ENCODE measurements at places on chromosomes 4 and X. TPM values are rescaled to one million over a fixed set of nuclear protein-coding genes. Genes with fewer than 3 reads are reported as not detected.

DNA sequence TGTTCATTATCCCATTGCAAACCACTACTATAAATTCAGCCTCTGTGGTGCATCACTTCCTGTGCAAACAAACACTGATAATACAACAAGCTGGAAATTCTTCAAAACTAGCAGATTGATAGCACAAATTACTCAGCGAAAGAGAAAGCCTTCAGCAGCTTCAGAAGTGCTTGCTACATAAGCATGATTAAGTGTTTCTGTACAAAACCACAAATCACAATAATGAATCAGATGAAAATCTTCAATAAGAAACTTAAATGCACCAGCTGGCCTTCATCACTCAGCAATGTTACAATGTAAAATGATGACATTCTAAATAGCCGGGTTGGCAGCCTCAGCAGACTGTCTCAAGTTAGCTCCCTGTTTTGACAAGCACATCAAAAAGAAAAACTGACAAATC lies 262.2 kb downstream of the SPOCK3 start:
- DNase-seq, result no peak

GRCh38 chr4:105461221-105461620 lies 12.6 kb downstream of the PPA2 start:
- no peak for DNase-seq

BRCC3 gene
- 9.9 TPM for total RNA-seq

DNA sequence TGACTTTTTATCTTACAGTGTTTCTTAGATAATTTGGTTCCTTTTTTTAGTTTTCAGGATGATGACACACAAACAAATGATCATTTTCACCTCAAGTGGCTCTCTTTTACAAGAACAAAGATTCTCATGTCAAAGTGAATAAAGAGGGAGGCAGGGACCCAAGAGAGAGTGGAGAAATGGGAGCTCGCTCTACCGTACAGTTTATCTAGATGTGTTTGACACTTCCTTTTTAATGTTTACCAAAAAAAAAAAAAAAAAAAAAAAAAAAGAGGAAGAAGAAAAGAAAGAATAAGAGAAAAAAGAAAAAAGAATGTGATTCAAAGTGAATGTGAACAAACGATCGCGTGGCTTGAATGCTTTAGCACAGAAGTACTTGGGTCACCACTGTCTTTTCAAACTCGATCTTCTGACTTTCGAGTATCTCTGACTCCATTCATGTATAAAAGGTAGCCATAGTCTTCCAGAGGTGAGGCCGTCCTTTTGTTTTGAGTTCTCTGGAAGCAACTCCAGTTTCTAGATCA lies 75.6 kb upstream of the GRXCR1 start:
- DNase-seq, result no peak

- no peak for DNase-seq
These were observed 4.0 kb downstream of the HNRNPH2 start for GRCh38 chrX:101411984-101412383.

GRCh38 chr4:94214703-94215319 lies 7.1 kb downstream of the SMARCAD1 start:
- no peak for DNase-seq

- peak; percentile 95 for DNase-seq
These were observed 2.3 kb downstream of the MAML3 start for GRCh38 chr4:140151699-140152012.

DNA sequence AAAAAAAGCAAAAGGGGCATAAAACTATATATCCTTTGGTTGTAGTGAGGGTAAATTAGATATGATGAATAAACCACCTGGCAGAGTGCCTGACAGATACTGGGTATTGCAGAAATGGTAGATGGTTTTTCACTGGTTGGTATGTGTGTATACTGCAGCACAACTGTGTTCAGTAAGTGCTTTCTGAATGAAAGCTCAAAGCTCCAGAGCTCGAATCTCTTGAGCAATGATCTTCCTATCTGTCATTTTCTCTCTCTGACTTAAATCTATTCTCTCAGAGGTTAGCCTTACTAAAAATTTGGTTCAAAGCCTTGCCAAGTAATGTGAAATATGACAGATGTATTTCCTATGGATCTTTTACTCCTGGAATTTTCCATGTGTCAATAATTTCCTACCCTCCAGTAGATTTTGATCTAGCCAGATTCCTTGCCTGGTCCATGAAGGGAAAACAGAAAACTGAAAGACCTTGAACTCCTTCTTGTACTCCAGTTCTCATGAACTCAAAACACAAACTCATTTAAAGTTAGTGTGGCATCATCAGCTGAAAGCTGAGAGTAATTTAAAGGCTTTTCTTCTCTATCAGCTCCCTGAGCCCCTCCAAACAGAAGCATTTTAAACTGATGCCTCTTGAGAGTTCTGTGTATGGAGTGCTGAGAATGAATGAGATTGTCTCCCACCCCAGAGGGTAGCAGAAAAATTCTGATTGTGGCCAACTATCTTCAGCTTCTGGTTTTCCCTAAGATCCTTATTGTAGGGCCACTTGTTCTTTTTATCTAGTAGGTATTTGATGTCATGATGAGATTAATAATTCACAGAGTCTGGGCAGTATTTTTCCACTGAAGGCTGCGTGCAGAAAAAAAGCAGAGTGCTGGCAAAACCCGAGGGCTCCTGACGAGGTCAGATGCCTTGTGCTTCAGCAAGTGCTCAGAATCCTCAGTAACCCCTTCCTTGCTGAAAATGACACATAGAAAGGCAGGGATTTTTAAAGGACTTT lies 363.4 kb upstream of the BOD1L1 start:
- no peak for DNase-seq

DNA sequence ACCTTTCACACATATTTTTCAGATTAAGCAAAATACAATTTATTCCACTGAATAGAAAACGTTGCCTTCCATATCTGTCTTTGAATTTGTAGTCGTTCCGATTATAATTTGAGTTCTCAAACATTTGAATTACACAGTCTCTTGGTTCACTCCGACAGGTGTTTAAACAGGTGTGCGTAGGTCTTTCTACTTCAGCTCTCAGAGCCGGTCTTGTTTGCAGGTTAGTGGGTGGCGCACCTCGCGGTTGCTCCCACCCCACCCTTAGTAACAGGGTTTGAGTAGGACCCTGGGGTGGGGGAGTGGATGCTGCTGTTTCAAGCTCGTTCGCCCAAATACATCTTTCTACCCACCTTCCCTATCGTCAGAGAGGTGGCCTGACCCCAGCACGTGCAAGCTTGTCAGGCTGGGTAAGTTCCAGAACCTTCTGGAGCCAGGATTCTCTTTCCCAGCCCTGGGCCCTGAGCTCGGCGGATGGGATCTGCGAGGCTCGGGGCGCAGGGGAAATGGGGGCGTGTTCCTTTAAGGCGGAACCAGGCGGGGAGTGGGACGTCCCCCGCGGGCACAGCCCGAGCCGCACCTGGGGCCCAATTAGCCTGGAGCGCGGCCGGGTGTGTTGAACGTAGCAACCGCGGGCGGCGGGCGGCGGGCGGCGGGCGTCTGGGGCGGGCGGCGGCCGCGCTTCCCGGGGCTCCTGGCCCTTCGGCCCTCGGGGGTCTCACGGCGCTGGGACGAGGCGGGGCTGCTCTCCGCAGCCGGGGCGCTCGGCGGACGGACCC lies at the start of gene FAM149A:
Gene FAM149A, plus strand, starts transcription at position 591 of the 776 bp plus-strand sequence.
- DNase-seq, result peak; percentile 86

PDGFC gene
- 5.1 TPM for total RNA-seq
